Mesothelial cell of epicardium (in vitro differentiated cells): ENCODE measurements at places on chromosomes 2 and 18. TPM values are rescaled to one million over a fixed set of nuclear protein-coding genes. Genes with fewer than 3 reads are reported as not detected.

GLI2 gene
- 65.3 to 67.0 TPM (median 65.6 TPM) in 3 replicates for total RNA-seq

LRRC30 gene
- total RNA-seq, result not detected in 3 replicates

CABYR gene
- 13.1 to 14.8 TPM (median 13.7 TPM) in 3 replicates for total RNA-seq

- DNase-seq, result no peak
Measured at GRCh38 chr2:142722569-142722968, 154.9 kb upstream of the KYNU start.

DNA sequence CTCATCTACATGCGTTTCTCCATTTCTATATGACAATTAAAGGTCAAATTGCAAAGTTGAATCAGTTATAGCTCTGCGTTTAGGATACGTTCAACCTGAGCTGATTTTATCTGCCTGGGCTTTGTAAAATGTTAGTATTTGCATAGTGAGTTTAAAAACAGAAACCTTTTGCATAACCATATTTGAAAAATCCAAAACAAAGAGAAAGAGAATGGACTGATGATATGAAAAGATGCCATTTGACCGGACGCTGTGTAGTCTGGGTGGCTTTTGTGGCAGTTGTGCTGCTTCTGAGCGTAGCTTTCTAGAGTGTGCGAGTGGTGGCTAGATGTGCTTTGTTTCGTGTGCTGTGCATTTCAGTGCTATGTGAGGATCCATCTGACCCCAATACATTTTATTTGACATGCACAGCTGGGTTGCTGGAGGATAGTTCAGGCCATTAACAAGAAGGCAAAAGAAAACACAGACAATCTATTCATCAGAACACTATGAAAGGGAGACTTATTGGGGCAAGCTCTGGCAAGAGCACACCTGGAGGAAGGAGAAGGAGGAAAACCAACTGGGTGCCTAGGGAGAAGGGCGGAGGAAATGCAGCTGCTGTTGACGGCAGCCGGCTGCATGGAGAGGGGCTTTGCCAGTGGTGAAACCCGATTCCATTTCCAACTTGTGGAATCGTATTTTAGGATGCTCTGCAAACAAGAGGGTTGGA is 126.8 kb downstream of the ACOXL start:
- no peak for DNase-seq

DNA sequence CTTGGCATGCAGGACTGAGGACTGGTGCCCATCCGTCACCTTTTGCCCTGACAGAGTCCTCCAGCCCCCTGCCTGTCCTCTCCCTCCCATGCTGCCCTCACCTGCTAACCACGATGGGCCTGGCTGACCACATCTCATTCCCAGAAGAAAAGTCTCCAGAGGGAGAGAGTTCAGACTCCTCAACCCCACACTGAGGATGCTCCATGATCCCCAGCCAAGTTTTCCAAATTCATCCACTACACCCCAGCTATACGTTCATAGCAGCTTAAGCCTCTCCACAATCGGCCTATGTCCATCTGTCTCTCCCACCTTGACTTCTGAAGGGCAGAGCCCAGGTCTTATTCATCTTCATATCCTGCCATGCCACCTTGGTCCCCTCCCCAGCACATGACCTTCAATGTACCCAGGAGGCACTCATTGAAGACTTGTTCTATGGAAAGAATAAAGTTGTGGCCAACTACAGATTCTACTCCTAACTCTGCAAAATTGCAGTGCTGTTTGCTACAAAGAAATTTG is 115.6 kb upstream of the ID2 start:
- no peak for DNase-seq

- DNase-seq, result no peak
Measured at GRCh38 chr18:52914148-52914547, 574.2 kb downstream of the DCC start.

GRCh38 chr2:238426568-238427434 is at the start of gene ASB1:
ASB1 (plus strand) TSS chr2:238426927; CDS start chr2:238427071, 144 bp downstream.
- DNase-seq, result peak; percentile 66
